Cortex of kidney (tissue), 1 donor: ENCODE measurements at places on chromosomes 2 and 18.

GRCh38 chr18:23583071-23583865 is 3.0 kb downstream of the NPC1 start:
- DNase-seq = no peak

- DNase-seq = no peak
Observed at GRCh38 chr2:198440833-198441232, 636.4 kb downstream of the PLCL1 start.

GRCh38 chr2:179917272-179917671 is 55.9 kb upstream of the ZNF385B start:
- no peak for DNase-seq

DNA sequence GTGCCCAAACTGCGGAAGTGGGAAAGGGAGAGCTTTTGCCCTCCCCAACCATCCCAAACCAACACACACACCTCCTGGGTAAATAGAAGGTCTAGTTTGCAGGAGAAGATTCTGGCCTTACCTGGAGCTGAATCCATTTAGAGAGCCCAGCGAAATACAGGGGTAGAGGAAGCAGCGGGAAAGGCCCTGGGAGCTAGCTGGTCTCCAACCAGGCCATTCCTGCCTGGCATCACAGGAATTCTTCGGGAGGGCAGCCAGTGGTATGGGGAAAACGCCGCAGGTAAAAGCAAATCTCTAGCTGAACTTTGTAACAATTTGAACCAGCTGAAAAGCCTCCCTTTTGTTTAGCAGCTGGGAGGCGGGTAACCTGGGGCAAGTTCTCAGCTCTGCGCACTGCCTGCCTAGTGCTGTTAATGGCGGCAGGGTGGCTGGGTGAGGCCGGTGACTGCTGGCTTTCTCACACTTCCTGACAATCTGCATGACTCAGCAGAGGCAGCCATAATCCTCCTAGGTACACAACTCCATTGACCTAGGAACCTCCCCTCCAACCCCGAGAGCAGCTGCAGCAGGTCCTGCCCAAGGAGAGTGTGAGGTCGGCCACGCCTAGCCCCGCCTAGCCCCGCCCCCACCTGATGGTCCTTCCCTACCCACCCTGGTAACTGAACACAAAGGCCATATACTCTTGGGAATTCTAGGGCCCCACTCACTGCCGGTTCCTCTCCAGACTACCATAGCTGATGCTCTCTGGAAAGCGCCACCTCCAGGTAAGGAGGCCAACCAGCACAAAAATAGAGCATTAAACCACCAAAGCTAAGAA is 483.8 kb upstream of the REG3G start:
- no peak for DNase-seq

DNA sequence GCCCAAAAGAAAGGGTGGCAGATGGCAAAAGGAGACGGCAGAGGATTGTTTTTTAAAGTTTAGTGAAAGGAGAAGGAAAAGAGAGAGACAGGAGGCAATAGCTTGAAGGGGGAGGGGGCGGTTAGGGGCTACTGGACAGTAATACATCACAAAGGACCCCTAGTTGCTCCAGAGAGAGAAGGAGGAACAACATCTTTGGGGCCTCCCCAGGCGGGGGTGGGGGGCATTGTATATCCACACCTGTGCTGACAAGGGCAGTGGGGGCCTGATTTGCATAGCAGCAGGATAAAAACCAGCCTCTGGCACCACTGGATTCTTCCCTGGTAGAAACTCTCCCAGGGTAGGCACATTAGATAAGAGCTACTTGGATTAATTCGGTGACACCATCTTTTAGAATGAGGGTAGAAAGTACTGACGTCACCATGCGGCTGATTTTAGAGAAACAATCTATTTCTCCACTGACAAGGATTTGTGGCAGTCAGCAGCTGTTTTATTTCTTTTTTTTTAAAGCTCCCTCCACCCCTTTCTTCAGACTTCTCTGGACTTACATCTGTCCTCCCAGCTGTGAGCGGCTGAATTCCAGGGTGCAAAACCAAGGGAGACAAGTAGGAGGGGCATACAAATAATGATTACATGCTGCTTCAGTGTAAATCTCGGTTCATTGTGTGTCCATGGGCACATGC is 199.8 kb upstream of the NRP2 start:
- no peak for DNase-seq

DNA sequence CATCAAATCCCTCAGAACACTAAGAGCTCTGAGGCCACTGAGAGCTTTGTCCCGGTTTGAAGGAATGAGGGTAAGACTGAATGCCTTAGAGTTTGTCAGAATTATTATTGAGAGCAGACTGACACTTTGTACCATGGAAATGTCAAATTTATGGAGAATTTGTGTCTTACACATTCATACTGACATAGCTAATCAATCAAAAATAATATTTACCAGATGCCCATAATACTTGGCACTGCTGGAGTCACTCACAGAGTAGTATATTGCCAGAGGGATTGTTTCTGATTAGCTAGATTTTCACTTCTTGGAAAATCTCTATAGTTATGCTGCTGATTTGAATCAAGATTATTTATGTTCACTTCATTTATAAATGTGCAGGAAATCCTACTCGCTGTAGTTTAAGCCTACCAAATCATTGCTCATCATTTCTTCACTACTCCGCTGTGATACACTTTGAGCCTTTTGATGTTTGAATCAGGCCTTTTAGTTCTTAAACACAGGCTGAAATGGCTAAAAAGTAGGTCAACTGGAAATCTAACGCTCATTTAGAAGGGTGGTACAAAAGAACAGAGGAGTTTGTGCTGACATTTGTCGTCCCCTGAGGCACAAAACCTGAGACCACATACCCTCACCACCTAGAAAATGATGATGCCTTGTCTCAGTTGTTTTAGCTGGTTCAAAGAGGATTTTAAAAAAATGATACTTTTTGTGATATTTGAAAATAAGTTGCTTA is 96.1 kb upstream of the CSRNP3 start:
- no peak for DNase-seq

- DNase-seq = no peak
Observed at GRCh38 chr2:25421289-25421688, 79.6 kb upstream of the DNMT3A start.

- no peak for DNase-seq
Observed at GRCh38 chr2:238820916-238821315, 27.0 kb upstream of the TWIST2 start.

DNA sequence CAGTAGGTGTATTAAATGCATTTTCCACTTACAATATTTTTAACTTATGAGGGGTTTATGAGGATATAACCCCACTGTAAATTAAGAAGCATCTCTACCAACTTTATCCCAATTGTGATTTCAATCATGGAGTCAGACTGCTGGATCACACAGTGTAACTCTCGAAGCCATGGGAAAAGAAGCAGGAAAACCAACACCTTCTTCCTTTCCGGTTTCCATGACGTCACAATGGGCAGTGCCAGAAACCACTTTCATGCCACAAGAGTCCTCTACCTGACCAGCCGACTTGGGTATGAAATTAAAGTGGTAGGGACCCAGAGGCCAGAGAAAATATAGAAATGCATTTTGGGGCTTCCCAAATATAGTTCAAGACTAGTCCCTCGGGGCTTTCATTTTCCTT is 4.2 kb downstream of the RNF152 start:
- no peak for DNase-seq

DNA sequence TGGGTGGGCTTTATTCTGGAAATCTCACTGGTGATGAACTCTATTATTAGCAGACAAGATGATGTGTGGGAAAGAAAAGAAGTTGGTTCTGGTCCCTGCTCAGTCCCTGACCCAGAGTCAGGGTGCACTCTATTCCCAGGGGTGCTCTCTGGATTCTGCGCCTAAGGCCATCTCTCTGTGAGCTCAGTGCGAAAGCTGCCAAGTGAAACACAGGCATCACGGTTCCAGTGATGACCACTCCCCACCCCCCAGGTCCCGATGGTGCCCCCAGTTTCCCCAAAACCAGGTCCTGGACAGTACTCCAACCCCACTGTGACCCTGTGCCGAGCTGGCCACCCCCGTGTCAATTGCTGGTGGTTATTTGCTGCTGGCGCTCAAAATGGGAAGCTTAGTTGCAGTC is 30.1 kb downstream of the RHOB start:
- no peak for DNase-seq

- no peak for DNase-seq
Observed at GRCh38 chr18:8480506-8481328, 128.5 kb upstream of the RAB12 start.

GRCh38 chr2:119647440-119648169 is 31.4 kb upstream of the TMEM177 start:
- no peak for DNase-seq

GRCh38 chr2:205683502-205684367 is 1.4 kb downstream of the NRP2 start:
- no peak for DNase-seq

GRCh38 chr18:70334728-70335329 is 46.0 kb downstream of the SOCS6 start:
- DNase-seq = no peak

DNA sequence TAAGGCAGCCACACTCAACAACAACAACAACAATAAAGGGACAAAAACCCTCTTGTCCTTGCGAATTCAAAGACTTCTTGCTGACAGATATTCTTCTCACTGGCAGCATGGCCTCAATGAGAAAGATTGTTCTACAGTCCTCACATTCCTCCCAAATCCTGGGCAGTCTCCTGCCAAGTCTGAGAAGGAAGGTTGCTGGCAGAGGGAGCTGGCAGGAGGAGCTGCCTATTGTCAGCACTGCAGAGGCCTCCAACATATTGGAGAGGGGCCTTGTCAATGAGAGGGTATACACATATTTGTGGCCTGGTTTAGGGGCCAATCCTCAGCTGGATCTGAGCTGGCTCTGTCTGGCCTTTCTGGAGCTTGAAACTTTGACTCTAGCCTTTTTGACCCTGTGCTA is 63.5 kb downstream of the LAMA3 start:
- DNase-seq = no peak

GRCh38 chr2:175147186-175147585 is 20.8 kb downstream of the ATF2 start:
- DNase-seq = no peak

- no peak for DNase-seq
Observed at GRCh38 chr18:48872234-48873145, 78.3 kb downstream of the SMAD7 start.

DNA sequence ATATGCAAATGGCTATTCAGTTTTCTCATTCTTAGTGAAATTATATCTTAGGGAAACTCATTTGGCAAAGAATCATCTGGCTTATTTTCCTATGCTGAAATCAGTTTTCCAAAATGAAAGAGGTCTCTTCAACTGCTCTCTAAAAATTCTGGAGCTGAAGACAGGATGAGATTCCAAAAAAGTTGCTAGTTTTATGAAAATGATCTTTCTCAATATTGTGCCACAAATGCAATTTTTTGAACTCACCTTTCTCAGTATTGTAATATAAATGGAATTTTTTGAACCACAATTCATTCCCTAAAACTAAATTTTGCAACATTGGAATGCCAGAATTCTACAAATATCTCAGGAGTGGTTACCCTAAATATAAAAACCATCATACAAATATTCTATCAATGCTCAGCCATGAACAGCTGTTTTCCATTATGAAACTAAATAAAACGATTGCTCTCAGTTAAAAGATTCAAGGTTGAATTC is 147.7 kb upstream of the PKDCC start:
- no peak for DNase-seq

DNA sequence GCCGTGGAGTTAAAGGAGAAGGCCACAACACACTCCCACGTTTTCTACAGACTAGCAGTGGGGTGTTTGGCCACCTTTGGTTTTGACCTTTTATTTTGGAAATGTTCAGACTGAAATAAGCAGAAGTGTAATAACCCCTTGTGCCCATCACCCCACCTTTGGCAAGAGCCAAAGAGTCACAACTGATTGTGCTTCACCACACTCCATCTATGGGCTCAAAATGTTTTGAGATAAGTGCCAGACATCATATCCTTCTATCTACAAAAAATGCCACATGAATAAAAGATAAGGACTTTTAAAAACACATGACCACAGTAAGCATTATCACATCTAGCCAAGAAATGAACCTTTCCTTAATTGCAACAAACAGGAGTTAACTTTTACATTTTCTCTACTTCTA is 9.9 kb upstream of the GPR35 start:
- no peak for DNase-seq

DNA sequence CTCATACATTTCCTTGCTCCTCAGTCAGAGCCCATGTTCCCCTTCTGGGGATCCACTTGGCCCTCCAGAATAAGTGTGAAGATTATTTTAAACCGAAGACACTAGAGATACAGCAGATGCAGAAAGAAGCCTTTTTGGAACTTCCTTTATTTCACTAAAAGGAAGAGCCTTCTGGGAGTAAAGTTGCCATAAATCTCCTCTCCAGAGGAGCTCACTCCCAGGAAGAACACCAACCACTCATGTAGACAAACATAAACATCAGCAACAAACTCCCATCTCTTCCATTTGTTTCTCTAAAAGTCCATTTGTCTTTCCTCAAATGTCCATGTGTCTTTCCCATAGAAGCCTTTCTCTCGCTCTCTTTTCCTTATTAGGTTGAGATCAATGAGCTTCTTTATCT is 62.4 kb upstream of the MSH6 start:
- DNase-seq = no peak

- no peak for DNase-seq
Observed at GRCh38 chr18:13608791-13609532, 117.4 kb downstream of the FAM210A start.

- no peak for DNase-seq
Observed at GRCh38 chr2:64581777-64582539, 57.8 kb downstream of the AFTPH start.

- no peak for DNase-seq
Observed at GRCh38 chr2:60033325-60033724, 520.1 kb downstream of the BCL11A start.

GRCh38 chr18:44170208-44170880 is 510.3 kb upstream of the SETBP1 start:
- DNase-seq = no peak

DNA sequence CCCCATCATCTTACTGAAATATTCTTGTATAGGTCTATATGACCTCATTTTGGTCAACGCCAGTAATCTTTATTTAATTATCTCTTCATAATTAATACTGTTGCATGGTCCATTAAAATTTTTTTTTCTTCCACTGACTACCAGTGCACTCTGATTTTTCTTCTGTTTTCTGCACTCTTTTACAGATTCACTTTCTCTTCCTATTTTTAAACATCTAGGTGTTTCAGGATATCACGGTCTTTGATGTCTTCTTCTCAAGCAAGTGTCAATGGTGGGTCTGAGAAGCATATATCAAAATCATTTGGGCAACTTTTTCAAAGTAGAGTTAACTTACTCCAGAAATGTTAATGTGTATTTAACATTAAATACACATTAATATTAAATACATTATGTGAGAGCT is 51.4 kb downstream of the CCDC141 start:
- DNase-seq = no peak

- no peak for DNase-seq
Observed at GRCh38 chr2:151651274-151651673, 83.0 kb downstream of the NEB start.

DNA sequence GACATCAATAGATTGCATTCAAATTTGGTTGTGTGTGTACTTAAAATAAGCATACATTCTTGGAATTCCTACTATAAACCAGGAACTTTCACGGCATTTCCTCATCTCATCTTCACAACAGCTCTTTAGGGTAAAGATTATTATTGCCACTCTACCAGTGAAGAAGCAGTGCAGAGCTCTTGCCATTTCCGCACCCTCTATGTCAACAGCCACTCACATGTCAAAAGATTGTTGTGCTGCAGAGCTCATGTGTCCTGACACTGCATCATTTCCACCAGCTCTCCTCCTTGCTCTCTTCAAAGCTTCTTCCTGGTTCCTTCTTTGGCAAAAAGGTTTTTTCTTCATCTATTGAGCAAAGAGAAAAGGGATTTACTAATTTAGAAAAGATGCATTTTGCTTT is 26.5 kb upstream of the L3MBTL4 start:
- DNase-seq = no peak

- DNase-seq = no peak
Observed at GRCh38 chr18:62438018-62438329, 84.9 kb upstream of the ZCCHC2 start.
